CD4-positive, alpha-beta T cell treated with Interferon alpha-2 for 1 hour (primary cell): ENCODE measurements at places on chromosomes 16 and 17.

DNA sequence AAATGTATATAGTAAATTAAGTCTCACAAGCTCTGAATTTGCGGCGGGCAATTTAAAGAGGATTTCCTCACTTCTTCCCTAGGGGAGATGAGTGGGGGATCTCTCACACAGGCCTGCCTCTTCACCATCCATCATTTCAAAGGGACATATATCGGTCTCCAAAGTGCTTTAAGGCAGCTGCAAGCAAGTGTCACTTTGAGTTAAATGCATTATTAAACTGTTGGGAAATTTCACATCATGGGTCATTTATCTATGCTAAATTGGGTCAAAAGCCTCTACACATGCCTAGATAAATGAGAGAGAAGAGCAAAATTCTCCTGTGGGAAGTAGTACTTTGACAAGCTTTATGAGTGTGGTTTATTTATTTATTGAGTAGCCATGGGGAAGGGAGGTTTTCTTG lies 1106.1 kb upstream of the GOT2 start:
- DNase-seq, result no peak

DNA sequence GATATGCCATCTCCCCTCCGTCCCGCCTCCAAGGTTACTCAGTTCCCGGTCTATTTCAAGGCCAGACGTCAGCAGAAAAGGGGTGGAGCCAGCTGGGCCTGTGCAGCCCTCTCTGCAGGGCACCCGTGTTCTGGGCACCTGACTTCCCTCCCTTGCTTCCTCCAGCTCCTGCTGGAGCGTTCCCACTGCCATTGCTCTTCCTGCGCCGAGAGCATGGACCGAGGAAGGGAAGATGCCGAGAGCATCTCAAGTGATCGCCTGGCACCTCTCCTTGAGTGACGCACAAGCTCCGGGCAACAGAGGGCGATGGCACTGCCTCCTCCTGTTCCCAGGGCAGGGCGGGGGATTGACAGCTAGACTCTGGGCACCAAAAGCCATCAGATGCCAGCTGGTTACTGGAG lies 29.4 kb upstream of the NAT9 start:
- no peak for DNase-seq

DNA sequence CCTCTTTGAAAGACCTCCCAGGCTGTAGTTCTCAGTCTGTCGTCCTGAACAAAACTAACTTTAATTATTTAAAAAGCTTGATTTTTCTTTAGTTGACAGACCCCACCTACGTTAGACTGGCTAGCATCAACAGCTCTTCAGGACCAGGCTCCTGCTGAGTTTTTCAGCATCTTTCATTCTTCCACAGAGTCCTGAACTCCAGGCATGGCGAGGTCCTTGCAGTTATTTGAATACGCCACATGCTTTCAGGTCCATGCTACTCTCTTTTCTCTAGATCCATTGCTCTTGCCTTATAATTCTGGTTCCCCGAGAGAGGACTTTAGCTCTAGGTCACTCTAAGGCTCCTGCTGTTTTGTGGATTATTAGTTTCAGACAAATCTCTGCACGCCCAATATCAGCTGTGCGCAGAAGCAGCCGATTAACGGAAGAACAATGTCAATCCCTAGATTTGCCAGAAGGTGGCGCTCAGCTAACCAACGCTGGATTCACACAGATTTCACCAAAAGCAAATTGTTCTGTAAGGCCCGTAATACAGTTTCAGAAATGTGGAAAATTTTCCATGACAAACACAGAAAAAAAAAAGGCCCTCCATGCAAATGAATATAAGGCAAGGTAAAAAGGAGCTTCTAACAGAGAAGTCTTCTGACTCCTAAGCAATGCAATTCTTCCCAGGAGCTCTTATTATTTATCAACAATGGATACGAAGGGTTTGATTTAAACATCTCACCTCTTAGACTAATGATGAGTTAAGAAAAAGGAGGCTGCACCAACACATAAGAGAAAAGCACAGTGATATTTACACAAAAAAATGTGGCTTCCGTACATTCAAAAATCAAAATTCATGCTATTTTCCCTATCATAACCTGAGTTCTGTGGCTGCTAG lies 33.5 kb upstream of the BCO1 start:
- DNase-seq, result peak; percentile 28

- peak; percentile 22 for DNase-seq
These were observed 190.9 kb downstream of the CCDC182 start for GRCh38 chr17:57553991-57554825.

- DNase-seq, result no peak
These were observed 1.2 kb downstream of the MYH11 start for GRCh38 chr16:15855704-15856003.

GRCh38 chr17:72357764-72358365 lies 237.0 kb downstream of the SOX9 start:
- no peak for DNase-seq

DNA sequence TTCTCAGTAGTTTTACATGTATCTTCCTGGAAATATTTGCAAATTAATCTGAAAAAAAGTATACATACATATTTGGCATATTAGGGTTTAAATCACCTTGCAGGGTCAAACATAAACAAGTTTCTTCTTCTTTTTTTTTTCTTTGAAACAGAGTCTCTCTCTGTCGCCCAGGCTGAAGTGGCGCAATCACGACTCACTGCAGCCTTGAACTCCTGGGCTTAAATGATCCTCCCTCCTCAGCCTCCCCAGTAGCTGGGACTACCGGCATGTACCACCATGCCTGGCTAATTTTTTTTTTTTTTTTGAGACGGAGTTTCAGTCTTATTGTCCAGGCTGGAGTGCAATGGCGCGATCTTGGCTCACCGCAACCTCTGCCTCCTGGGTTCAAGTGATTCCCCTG lies 12.6 kb upstream of the FUS start:
- no peak for DNase-seq
